Hindlimb muscle (tissue), 1 donor: ENCODE measurements at places on chromosomes 13 and 19.

DNA sequence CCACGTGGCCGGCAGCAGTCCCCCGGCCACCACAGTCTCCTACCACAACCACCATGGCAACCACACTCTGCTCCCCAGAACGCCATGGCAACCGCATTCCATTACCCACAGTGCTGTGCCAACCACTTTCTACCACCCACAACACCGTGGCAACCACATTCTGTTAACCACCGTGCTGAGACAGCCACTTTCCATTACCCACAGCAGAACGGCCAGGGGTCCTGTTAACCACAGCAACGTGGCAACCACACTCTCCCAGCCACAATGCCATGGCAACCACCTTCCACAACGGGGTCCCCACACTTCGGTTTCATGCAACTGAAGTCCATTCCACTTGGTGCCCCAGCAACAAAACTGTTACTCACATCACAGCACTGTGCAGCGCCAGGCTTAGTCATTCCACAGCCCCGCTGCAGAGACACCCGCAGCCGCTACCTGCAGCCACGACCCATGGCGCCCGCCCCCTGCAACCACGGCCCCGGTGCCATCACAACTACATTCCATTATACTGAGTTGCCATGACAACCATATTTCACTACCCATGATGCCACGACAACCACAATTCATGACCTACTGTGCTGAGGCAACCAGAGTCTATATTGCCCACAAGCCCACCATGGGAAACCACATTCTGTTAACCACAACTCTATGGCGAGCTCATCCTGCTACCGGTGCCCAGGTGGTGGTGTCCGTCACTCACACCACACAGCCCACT, 10.0 kb downstream of the DPF1 start:
- no peak for DNase-seq

DNA sequence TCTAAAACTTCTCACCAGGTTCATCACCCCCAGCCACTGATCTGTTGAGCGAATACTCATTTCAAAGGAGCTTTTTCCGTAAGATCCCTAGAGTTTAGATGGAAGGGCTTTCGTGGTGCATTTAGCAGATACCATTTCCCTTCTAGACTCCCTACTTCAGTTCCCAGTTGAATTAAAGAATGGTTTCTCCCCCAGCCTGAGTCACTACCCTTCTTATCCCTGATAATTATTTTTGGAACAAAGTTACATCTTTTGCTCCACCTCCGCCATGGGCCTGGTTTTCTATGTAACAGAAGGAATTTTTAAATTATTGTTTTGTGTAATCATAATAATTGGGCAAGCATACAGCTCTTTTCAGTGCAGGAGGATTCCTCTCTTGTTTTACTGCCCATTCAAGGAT, 22.0 kb downstream of the USPL1 start:
- DNase-seq: no peak

DNA sequence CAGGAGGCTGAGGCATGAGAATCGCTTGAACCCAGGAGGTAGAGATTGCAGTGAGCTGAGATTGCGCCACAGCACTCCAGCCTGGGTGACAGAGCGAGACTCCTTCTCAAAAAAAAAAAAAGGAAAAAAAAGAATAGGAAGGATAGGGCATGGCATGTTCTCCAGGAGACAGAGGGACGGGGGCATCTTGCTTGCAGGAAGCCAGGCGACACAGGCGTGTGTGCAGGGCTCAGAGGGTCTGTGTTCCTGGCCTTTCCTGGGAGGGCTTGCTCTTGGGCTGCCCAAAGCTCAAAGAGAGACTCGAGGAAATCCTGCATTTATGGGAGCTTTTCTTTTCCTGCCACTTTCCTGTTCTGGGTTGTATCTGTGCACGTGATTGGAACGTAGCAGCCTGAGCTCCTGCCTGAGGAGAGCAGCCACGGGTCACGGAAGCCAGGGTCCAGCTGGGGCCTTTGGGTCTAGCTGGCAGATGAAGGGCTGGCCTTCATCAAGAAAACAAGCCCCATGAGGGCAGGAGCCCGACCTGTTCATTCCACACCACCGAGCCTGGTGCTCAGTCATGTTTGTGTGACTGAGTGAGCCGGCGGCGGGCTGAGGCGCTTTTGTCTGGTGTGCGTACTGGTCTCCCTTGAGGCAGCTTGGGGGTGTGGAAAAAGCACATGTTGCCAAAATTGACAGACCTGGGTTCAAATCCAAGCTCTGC, 44.5 kb downstream of the CAPN12 start:
- no peak for DNase-seq

DNA sequence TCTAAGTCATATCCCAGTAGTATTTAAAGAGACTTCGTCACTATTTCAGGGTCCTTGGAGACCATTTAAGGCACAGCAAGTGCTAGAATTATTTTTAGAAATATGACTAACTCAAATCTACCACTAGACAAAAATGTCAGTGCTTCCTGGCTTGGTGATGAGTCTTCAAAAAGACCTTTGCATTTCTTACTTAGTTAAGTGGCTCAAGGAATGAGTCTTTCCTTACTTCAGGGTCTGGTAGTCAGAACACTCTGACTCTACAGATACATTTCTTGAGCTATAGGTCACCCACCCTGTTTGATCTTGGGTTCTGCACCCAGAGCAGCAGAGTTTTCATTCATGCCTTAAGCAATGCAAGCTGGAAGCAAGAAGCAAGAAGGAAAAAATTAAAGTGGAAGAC, 191.0 kb upstream of the HTR2A start:
- no peak for DNase-seq

DNA sequence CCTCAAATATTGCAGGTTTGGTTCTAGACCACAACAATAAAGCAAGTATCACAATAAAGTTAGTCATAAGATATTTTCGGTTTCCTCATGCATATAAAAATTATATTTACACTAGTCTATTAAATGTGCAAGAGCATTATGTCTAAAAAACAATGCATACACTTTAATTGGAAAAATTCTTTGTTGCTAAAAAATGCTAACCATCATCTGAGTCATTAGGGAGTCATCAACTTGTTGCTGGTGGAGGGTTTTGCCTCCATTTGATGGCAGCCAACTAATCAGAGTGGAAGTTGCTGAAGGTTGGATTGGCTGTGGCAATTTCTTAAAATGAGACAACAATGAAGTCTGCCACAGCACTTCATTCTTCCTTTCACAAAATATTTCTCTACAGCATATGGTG, 422.3 kb upstream of the GPC6 start:
- no peak for DNase-seq

DNA sequence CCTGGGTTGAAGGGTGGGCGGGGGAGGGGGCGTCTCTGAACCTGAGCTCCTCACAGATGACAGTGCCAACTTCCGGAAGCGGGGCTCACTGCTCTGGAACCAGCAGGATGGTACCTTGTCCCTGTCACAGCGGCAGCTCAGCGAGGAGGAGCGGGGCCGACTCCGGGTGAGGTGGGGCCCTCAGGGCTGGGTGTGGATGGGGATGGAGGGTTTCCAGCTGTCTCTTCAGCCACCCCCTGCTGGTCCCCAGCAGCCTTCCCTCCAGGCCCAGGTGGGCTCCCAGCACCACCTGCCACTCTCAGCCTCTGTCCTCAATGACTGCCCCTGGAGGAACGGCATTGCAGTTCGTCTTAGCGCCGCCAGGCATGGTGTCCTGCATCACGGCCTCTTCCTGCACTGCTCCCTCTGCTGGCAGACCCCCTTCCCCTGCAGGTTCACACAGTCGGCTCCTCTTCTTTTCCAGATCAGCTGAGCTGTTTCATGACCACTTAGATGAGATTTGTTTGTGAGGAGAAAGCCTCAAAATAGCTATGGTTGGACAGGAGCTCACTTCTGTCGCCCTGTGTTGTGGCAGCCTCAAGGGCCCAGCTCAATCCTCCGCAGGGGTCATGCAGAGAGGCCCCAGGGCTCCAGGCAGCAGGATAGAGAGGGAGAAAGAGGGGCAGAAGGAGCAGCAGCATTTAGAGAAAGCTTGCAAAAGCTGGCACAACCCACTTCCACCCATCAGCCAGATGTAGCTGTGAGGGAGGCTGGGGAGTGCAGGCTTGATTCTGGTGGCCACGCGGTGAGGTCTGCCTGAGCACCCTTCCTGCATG, 2.5 kb upstream of the GARIN5A start:
- DNase-seq: no peak

DNA sequence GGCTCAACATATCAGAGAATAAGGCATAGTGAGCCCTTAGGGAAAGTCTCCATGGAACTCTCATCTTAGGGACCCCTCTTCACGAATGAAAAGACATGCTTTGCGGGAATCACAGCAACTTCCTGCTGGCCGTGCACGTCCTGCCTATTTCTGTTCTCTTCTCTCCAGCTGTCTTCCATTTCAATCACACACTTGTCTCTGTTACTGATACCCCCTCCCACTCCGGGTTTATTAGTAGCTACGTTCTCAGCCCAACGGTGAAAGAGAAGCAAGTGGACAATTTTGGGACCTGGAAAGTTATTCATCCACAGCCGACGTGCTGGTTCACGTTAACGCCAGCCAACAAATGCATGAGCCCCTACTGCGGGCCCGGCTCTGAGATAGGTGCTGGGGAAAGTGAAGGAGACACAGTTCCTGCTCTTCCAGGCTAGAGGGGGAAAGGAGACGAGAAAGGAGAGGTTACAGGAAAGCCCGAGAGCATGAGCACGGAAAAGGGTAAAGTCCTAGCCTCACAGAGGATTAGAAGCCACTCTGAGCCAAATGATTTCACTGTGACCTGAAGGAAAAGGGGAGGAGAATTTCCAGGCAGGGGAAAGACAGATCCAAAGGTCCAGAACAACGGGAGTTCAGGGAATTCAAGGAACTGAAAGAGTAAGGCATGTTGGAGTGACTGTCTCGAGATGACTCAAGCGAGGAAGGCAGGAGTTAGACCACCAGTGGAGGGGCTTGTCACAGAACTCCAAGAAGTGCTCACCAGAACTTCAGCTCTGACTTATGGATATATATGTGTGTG, 81.8 kb upstream of the CLDN10 start:
- no peak for DNase-seq

- DNase-seq: no peak
Measured at GRCh38 chr13:51724721-51725120, 79.2 kb downstream of the DHRS12 start.

DNA sequence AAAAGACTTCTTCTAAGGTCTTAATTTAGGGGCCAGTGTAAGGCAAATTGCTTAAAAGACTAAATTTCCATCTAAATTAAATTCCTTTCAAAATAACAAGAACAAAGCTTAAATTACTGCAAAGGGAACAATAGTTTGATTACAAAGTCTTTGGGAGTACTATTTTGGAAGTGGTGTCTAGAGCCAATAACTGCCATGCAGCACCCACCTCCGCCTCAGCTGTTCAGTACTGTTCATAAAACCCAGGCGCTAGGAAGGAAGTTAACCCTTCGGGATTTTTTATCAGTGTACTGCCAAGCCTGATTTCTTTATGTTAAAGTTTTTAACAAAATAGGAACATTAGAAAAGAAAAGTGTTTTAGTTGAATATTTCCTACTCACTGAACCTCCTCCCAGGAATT, 210.1 kb downstream of the LIG4 start:
- DNase-seq: no peak

- no peak for DNase-seq
Measured at GRCh38 chr13:82654861-82655855, 1227.1 kb downstream of the SLITRK1 start.

- no peak for DNase-seq
Measured at GRCh38 chr13:32035716-32036115, 4.1 kb downstream of the FRY start.

GRCh38 chr19:8373867-8374813, 10.2 kb downstream of the ANGPTL4 start:
- DNase-seq: no peak

- no peak for DNase-seq
Measured at GRCh38 chr13:40109351-40109844, 453.9 kb downstream of the COG6 start.

- DNase-seq: no peak
Measured at GRCh38 chr19:19179548-19180441, 9.7 kb upstream of the MEF2B start.

- no peak for DNase-seq
Measured at GRCh38 chr13:61258185-61258584, 157.5 kb downstream of the PCDH20 start.

DNA sequence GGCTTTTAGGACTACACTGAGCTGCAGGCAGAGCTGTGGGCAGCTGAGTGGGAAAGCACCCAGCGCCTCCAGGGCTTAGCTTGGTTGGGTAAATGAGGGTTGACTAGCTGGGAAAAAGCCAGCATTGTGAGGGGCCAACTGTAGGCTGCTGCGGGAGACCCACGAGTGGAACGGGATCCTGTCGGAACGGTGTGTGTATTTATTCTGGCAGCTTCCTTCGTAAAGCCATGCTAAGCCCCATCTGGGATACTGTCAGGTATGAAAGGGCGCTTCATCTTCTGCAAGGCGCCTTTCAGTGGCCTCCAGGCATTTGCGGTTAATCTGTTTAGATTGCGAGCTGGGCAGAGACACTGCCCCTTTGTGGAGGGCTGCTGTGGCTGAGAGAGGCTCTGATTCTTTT, 39.5 kb upstream of the CNMD start:
- DNase-seq: no peak

DNA sequence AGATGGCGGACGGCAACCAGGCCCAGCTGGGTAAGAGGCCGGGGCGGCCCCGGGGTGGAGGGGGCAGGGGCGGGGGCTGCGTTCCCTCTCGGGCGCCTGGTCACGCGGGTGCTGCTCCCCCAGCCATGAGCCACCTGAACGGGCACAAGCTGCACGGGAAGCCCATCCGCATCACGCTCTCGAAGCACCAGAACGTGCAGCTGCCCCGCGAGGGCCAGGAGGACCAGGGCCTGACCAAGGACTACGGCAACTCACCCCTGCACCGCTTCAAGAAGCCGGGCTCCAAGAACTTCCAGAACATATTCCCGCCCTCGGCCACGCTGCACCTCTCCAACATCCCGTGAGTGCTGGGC, 11.1 kb downstream of the PTBP1 start:
- no peak for DNase-seq

- no peak for DNase-seq
Measured at GRCh38 chr13:53250977-53251376, 222.4 kb downstream of the OLFM4 start.

- no peak for DNase-seq
Measured at GRCh38 chr13:21707586-21707985, 36.7 kb downstream of the FGF9 start.

- DNase-seq: no peak
Measured at GRCh38 chr13:91586609-91587008, 188.2 kb downstream of the GPC5 start.
